Stromal cell of bone marrow (primary cell): ENCODE measurements at places on chromosomes 12 and 14.
A peak's percentile ranks its signal among the peaks of the same experiment; 100 is the strongest.

DNA sequence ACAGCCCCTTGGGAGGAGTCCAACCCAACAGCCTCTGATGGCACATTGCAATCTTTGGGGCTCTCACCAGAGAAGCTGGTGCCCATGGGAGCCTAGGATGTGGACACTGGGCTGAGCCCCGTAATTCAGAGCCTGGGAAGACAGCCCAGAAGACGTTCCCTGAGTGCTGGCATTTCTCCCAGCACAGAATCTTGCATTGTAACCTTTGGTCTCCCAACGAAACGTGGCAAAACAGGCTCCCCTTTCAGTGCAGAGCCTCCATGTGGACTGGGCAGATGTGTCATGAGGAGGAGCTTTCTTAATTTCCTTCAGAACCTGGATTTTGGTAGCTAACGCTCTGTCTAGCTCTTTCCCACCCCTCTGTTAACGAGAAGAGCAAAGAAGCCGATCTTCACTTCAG lies 26.3 kb downstream of the BATF start:
- DNase-seq: no peak

GRCh38 chr12:119020406-119021360 lies 39.3 kb downstream of the SRRM4 start:
- DNase-seq: no peak

- DNase-seq: no peak
Observed at GRCh38 chr14:104085032-104085888, at the start of gene ASPG. Gene ASPG (plus strand): TSS chr14:104085700. CDS start chr14:104085771, 71 bp downstream.

DNA sequence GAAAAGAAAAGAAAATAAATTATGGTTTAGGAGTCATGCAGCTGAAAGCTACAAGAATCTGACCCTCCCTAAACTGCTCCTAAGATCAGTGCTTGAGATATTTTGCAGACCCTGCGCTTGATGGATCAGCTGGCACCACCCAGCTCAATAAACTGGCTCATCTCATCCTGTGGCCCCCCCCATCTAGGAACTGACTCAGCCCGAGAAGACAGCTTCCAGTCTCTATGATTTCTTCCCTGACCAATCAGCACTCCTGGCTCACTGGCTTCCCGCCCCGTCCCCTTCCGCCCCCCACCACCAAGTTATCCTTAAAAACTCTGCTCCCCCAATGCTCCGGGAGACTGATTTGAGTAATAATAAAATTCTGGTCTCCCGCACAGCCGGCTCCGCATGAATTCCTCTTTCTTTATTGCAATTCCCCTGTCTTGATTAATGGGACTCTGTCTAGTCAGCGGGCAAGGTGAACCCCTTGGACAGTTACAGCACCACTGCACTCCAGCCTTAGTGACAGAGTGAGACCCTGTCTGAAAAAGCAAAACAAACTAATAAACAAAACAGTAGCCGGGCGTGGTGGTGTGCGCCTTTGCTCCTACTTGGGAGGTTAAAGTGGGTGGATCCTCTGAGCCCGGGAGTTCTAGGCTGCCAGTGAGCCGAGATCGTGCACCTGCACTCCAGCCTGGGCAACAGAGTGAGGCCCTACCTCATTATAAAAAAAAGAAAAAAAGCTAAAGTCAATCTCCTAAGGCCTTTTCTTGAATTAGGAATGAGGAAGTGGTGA lies 24.5 kb upstream of the SPTLC2 start:
- no peak for DNase-seq

DNA sequence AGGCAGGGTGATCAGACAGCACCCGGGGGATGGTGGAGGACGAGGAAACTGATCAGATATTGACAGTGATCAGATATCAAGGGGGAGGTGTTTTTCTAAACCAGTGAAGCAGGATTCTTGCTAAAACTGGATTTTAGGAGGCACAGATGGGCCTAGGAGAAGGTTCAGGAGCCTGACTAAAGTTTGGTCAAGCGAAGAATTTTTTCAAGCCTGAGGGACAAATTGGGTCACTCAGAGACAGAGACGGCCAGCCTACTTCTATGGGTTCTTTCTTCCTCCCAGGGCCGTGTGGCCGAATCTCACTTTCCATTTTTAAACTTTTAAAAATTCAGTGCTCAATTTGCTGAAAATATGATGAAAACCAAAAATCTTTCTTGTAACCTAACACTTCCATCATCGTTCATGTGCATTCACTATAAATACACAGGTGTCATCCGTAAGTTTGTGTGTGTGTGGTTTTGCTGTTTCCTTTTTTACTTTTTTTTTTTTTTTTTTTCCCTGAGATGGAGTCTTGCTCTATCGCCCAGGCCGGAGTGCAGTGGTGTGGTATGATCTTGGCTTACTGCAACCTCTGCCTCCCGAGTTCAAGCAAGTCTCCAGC lies 68.5 kb downstream of the RIN3 start:
- no peak for DNase-seq

- no peak for DNase-seq
Observed at GRCh38 chr12:91155990-91156389, 26.6 kb downstream of the DCN start.

- no peak for DNase-seq
Observed at GRCh38 chr12:70540996-70541395, 96.2 kb downstream of the PTPRB start.

- peak; percentile 12 for DNase-seq
Observed at GRCh38 chr12:82730953-82731459, 44.3 kb downstream of the TMTC2 start.

DNA sequence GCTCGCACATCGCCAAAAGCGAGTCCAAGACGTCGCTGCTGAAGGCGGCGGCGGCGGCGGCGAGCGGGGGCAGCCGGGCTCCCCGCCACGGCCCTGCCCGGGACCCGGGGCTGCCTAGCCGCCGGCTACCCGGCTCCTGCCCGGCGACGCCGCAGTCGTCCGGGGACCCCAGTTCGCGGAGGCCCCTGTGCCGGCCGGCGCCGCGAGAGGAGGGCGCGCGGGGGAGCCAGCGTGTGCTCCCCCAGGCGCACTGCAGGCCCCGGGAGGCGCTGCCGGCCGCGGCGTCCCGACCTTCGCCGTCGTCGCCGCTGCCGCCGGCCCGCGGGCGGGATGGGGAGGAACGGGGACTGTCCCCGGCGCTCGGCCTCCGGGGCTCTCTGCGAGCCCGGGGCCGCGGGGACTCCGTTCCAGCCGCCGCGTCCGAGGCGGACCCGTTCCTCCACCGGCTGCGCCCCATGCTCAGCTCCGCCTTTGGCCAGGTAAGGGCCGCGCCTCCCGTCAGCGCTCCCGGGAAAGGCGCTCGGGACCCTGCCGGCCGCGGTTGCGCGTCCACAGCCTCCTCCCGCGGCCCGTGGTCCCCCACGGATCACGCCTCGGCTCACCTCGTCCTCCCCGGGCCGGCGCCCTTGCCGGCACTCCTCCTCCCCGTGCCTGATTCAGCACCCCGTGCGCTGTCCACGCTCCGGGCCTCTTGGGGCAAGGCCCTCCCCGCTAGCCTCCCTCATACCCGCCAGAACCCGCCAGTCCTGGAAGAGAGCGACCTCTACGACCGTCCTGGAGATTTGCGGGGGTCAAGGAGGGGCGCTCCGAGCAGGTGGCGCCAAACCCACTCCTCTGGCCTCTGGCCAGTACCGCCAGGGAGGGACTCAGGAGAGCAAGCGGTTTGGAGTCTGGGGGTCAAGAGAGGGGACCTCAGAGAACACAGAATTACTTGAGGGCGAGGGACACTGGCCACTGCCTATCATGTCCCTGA lies 721 bp downstream of the CABP1 start:
- DNase-seq: no peak

DNA sequence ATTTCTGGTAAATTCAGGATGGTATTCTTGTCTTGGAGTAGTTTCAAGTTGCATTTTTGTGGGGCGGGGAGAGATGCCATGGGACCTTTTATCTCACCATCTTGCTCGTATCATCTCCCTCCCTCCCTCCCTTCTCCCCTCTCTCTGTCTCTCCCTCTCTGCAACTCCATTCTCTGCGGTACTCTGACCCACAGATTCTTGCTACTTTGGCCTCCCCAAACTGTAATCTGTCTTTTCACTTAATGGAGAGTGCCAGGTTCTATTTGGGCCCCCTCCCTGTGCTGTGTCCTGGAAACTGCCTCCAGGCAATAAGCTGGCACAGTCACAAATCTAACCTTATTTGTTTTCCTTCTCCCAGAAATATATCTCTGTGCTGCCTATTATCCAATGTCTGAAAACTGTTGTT lies 175.2 kb downstream of the PAWR start:
- no peak for DNase-seq

DNA sequence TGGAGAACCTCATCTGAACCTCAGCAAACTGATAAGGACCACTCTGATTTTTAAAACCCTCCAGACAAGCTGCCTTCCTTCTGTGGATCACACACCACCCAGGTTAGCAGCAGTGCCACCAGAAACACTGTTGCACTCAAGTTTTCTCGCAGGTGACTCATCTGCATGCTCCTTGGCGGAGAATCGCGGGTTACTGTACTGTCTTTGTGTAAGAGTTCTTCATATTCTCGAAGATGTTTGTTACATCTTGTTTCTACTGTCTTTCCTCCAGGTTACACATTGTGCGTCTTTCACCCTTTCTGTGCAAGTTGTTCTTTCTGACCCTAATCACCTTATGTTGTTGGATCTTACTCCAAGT lies 331.2 kb downstream of the CACNA1C start:
- DNase-seq: no peak

- no peak for DNase-seq
Observed at GRCh38 chr12:109728921-109729320, 15.3 kb downstream of the FAM222A start.

- DNase-seq: no peak
Observed at GRCh38 chr14:89507926-89508460, 91.0 kb upstream of the FOXN3 start.

DNA sequence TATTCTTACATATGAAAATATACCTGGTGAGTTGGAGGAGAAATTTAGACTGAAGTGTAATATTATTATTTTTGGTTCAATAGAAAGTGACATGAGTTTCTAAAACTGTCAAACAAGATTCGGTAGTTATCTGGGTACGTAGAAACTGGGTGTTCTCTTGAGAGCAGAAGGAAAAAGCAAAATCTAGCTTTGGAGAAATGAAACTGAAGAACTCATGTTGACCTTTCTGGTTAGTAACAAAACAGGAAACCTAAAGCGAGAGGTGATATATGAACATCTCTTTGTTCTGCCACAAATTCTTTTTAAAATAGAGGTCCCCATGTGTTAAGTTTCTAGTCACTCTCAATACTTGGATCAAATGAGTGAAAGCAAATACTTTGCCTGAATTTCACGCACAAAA lies 401.7 kb downstream of the TRHDE start:
- no peak for DNase-seq

GRCh38 chr12:104827587-104827986 lies 130.5 kb downstream of the SLC41A2 start:
- DNase-seq: no peak

DNA sequence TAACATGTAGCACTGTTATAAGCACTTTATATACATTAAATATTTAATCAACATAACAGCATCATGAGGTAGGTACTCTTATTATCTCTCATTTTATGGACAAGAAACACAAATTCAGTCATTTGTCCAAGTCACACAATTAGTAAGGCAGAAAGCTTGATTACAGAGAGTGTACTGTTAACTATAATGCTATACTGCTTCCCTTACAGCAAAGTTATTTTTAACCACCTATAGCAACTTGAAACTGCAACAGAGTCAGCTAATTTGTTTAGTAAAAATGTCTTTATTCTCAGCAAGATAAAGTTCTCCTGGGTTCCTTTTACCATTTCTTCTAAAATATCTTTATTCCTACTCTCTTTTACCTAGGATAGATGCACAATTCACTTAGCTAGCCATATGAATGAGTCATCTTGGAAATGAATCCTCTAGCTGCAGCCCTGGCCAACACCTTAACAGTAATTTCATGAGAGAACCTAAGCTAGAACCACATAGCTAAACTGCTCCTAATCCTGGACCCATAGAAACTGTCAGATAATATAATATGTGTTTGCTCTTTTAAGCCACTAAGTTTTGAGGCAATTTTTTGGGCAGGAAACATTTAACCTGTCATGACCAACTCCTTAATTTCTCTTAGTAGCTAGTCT lies 90.2 kb upstream of the HECTD1 start:
- no peak for DNase-seq

- DNase-seq: no peak
Observed at GRCh38 chr14:28982228-28982627, 215.6 kb downstream of the FOXG1 start.

GRCh38 chr14:90828642-90829487 lies 12.6 kb upstream of the TTC7B start:
- DNase-seq: no peak

DNA sequence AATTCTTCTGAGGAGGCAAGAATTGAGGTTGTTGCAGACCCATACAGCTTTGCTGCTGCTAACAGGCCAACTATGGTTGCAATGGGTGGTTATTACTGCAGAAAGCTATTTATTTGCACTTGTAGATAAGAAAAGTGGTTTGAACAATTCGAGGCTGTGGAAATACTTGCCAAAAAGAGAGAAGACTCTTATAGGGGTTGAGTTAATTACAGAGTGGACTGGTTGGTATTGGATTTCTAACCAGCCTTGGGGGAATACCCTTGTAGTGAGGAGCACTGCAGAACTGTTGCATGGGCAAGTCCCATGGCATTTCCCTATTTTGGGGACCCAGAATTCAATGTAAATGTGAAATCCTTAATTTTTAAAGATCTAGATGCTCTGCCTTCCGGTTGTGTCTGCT lies 120.5 kb downstream of the KCNMB4 start:
- no peak for DNase-seq

- no peak for DNase-seq
Observed at GRCh38 chr12:130947028-130947613, 6.6 kb upstream of the ADGRD1 start.
